ENCODE measurements at places on chromosomes 7 and 10.

DNA sequence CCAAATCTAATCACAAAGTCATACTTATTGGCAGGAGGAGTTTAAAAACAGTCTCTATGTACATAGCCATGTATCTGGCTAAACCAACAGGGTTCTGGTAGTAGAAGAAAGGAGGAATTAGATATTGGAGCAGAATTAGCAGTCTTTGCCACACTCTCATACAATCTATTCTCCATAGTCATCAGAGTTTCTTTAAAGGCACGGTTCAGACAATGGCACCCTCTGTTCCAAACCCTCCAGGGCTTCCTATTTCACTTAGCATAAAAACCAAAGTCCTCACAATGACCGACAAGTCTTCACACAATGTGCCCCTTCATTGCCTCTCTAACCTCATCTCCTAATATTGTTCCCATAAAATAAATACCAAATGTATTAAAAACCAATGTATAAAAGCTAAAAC is 12.7 kb downstream of the ZNF438 start:
- no peak for DNase-seq

GRCh38 chr7:25976630-25977029 is 175.4 kb upstream of the NFE2L3 start:
- no peak for DNase-seq

DNA sequence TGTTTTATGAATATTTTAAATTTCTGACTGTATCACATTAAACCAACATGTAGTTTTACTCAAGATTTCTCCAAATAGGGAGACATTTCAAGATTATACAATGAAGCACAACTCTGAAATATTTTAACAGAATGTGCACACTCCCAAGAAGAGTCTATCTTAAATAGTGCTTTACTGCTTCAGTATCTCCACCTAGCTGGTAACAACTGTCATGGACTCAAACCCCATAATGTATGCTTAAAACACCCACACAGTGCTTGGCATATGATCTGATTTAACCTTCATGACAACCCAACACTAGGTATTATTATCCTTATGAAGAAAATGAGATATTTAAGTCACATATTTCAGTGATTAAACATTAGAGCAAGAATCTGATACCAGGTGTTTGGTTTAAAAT is 45.9 kb downstream of the ASZ1 start:
- no peak for DNase-seq

DNA sequence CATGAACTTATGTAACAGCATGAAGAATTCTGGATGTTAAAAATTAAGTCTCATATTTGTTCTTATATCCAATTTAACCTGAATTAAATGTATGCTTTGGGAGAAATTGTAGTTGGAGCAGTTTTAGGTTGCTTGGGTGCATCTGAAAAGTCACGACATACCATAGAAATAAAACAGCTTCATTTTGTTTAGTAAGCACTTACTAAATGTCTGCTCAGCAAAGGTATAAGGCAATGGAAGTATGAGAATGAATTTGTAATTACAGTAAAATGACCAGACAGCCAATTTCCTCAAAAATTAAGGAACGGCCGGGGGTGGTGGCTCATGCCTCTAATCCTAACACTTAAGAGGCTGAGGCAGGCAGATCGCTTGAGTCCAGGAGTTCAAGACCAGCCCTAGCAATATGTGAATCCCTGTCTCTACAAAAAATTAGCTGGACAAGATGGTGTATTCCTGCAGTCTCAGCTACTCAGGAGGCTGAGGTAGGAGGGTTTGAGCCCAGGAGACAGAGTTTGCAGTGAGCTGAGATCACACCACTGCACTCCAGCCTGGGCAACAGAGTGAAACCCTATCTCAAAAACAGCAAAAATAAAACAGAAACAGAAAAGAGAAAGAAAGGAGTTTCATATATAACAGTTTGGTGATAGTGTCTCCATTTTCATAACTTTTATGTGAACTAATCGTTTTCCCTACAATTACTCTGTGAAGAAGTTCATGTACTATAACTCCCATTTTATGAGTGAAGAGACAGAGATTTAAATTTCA is 47.2 kb upstream of the KLF6 start:
- DNase-seq = no peak

- DNase-seq = no peak
Observed at GRCh38 chr10:110215286-110216170, 8.1 kb downstream of the MXI1 start.

DNA sequence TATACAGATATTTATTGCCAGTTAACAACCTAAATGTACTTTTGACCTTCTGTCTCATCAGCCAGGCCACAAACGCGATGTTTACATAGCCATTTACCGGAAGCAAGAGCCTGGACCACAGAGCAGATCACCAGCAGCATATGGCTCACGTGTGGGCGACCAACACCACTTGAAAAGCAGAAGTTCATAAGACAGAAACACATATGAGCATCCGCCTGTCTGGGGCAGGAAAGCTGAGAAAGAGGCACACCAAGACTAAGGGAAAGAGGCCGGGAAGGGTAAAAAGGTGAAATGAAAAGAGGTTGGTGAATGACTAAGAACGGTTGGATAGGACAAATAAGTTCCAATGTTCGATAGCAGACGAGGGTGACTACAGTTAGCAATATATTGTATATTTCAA is 1.3 kb downstream of the ABCB1 start:
- no peak for DNase-seq

GRCh38 chr7:46490406-46490805 is 569.3 kb upstream of the IGFBP3 start:
- no peak for DNase-seq

DNA sequence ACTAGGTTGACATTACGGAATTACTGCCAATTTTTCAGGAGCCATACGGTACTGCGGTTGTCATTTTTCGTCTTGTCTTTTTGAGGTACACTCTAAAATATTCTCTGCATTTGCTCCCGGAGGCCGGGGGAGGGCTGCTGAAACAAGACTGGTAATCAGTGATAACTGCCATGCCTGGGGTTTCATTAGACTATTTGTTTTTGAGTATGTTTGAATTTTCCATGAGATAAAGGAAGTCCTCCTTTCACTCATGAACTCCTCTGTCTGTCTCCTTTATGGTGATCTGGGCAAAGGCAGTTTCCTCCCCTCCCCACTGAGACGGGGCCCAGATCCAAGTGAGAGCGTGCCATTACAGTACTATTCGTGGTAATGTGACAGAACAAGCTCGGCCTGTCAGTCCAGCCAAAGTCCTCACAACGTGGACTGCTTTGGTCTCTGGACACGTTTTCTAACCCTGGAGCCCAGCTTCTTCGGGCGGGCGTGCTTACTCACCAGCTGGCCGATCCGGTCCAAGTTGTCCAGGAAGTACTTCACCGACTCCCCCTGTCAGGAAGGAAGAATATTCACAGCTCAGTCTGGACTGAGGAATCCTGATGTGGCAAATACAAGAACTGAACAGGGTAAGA is 45.1 kb downstream of the AMZ1 start:
- DNase-seq = no peak

DNA sequence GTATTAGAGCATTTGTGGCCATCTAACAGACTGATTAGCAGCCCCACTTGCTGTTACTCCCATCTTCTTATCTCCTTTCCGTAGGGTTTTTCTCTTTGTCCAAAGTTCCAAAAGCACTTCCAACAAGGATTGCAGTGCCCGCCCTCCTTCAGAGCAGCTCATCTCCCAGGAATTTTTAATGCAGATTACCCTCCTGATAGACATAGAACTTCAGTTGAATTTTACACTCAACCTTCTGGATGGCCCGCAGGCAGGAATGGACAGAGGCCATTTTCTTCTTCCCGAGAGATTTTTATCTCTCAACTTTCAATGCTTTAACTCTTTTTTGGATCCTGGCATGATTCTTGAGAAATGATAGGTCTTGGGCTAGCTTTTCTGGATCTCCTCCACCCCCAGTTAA is 23.3 kb downstream of the PRKG1 start:
- DNase-seq = no peak

- DNase-seq = no peak
Observed at GRCh38 chr10:60346661-60347060, 43.0 kb downstream of the ANK3 start.

GRCh38 chr10:118610577-118610976 is 15.1 kb upstream of the PRLHR start:
- DNase-seq = no peak

DNA sequence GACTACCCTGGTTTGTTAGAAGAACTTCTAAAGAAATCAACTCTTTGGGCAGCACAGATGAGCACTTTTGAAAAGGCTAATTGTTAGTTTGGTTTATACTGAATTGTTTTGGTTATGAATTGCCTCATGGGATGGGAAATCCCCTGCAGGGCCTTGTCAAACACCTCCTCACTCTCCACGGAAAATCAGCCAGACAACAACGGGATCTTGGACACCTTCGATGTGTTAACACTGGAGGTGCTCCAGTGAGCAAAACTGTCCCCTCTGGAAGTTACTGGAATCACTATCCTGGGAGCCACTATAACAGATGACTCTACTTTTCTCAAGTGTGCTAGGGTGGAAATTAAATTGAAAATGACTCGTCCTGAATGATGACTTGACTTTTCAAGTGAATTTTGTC is 38.7 kb downstream of the CDK6 start:
- DNase-seq = no peak

DNA sequence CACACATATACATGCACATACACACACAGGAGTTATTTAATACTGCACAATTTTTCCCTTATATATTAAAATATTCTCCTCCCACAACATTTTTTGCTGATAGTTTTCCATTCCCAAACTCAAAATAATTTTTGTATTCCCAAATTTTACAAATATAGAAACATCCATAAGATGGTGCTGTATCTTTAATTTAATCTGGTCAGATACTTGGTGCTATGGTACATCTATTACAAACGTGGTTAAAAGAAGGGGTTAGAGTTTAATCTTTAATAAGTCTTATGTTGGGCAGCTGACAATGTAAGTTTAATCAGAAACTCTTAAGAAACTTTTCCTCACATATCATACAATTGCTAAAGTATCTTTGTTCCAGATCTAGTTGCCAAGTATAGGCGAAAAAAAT is 10.2 kb upstream of the CADPS2 start:
- DNase-seq = no peak

DNA sequence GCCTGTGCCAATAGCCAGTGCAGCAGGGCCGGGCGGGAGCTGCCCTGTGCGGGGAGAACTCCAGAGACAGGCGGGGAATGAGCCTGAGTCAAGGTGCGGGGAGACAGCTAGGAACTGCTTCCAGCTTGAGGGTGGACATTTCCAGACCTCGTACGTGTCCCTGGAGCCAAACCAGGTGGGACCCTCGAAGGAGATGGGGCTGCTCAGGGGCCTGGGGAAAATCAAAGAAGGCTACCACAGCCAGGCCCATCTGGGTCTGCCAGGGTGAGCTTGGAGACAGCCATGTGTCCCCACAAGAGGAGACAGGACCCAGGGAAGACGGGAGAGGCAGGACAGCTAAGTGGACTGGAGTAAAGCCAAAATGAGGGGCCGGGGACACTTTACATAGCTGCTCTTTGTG is 504.9 kb upstream of the MGMT start:
- DNase-seq = no peak

DNA sequence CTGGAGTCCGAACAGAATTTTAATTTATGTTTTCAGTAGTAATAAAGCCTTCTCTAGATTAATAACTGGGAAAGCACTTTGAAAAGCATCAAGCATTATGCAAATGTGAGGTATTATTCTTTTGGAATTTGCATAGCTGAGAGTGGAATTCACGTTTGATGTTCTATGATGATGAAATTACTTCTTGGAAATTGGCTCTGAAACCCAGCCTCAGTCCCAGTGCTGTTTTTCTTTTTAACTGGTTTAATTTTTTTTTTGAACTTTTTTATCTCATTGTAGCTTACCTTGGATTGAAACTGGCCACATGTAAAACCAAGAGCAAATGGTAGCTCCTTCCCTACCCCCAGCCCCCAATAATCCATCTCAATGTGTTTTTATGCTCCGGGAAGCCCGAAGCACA is 1.2 kb downstream of the TBXAS1 start:
- no peak for DNase-seq

GRCh38 chr10:70885481-70885880 is 2.9 kb downstream of the PCBD1 start:
- DNase-seq = no peak

GRCh38 chr7:11039974-11040373 is 66.3 kb downstream of the PHF14 start:
- DNase-seq = no peak

- DNase-seq = no peak
Observed at GRCh38 chr10:128042131-128042610, 84.1 kb downstream of the MKI67 start.

DNA sequence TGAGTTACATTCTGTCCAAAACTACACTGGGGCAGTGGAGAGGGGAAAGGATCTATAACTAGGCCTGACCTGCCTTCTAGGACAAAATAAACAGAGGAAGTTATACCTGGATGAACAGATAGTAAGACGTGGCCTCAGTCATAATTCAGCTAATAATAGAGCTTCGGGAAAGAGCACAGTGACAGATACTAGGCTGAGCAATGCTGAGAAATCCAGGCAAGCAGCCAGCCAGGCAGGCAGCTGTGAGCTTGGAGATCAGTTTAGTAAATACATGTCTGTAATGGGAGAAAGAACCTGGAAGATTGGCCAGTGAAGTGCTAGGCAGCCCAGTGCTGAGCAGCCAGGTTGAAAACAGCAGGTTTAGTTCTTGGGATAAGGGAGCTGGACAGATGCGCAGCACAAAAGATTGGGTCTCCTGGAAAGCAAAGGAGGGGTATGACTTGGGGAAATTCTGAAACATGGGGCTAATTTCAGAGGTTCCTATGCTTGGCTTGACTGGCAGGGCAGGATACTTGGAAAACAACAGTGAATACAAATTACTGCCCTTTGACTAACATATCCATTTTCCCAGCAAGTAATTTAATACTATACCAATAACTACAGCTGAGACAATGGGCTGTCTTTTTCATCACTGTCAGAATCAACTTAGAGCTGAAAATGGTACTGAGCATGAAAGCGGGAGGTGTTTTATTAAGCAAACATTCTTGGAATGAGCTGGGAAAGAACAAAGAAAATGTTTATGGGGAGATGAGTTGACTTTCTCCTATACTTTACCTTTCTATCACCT is 140.8 kb downstream of the DGKB start:
- DNase-seq = peak; percentile 88

GRCh38 chr10:130747946-130748345 is 563.6 kb downstream of the TCERG1L start:
- DNase-seq = no peak

GRCh38 chr7:105521027-105521716 is 899 bp downstream of the PUS7 start:
- DNase-seq = peak; percentile 33

- DNase-seq = no peak
Observed at GRCh38 chr7:96562966-96563365, 146.7 kb downstream of the SEM1 start.

GRCh38 chr7:103541026-103541425 is 95.0 kb upstream of the SLC26A5 start:
- no peak for DNase-seq

GRCh38 chr10:95276367-95277200 is 14.2 kb downstream of the PDLIM1 start:
- no peak for DNase-seq

GRCh38 chr7:3649250-3649649 is 348.2 kb downstream of the SDK1 start:
- no peak for DNase-seq

Measured in NCI-H2227 treated with DMSO at 0.1 percent for 48 hours (cell line).